ENCODE measurements at places on chromosomes 2 and 18.

- no peak for DNase-seq
Observed at GRCh38 chr18:48133671-48134251, 203.3 kb upstream of the SMAD2 start.

GRCh38 chr2:189382668-189383067 is 58.6 kb upstream of the WDR75 start:
- DNase-seq: no peak

GRCh38 chr18:55097456-55098170 is 138.4 kb upstream of the CCDC68 start:
- no peak for DNase-seq

GRCh38 chr18:77107292-77107691 is 25.3 kb downstream of the MBP start:
- DNase-seq: no peak

DNA sequence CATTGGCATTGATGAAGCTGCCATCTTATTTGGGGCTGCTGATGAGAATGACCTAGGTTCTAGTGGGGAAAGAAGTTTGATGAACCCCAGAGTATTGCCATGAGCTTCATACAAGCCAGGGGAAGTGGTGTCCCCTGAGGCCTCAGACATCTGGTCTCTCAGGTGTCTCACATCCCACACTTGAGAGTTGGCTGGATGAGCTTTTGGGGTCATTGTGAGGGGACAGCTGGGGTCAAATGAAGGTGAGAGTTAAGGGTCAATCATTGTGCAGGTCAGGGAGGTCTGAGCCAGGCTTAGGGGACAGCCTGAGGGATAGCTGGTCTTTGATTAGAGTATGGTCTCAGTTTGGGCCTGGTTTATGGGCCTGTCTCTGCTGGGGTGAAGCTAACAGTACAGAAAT is 336.5 kb downstream of the CYP26B1 start:
- no peak for DNase-seq

DNA sequence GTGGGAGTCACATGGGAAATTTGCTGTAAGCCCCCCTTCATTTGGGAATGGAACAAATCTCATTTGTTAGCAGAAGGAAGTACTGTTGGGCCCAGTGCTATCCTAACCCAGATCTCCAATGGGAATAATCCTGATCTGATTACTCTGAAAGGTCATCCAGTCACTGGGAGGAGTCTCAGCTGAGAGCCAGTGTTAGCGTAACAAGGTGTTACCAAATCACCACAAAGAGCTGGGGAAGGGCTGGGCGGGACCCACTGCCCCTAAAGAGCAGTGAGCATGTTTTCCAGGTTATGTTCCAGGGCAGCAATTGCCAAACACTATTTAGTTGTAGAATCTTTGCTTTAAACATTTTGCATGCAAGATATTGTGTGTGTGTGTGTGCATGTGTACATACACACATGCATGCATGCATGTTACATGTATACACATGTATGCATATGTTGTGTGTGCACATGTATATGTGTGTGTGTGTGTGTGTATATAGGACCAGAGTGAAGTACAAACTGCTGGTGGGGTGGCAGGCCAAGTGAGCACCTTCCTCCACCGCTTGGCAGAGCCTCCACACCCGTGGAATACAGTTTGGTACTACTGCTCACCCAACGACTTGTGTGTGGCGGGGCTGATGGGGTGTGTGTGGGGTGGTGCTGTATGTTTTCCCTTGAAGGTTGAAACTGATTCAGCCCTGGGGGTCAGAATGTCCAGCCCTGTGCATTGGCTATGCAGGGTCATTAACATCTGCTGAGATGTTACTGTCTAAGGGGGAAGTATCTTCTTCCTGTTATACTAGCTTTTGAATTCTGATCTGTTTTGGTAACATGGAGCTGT is 15.2 kb downstream of the INPP5D start:
- no peak for DNase-seq

DNA sequence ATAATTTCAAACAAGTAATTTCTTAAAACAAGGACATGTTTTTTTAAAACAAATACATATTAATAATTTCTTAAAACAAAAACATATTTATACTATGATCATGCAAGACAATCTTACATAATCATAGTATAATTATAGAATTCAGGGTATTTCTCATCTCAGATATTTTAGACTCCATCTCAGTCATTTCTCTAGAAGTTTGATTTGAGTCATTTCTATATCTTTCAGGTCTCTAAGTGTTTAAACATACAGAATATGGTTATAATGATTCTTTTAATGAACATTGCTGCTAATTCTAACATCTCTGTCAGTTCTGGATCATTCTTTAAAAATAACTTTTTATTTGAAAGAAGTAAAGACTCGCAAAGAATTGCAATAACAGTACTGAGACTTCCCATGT is 154.2 kb upstream of the KYNU start:
- no peak for DNase-seq

- no peak for DNase-seq
Observed at GRCh38 chr2:163756588-163756987, 20.8 kb upstream of the FIGN start.

DNA sequence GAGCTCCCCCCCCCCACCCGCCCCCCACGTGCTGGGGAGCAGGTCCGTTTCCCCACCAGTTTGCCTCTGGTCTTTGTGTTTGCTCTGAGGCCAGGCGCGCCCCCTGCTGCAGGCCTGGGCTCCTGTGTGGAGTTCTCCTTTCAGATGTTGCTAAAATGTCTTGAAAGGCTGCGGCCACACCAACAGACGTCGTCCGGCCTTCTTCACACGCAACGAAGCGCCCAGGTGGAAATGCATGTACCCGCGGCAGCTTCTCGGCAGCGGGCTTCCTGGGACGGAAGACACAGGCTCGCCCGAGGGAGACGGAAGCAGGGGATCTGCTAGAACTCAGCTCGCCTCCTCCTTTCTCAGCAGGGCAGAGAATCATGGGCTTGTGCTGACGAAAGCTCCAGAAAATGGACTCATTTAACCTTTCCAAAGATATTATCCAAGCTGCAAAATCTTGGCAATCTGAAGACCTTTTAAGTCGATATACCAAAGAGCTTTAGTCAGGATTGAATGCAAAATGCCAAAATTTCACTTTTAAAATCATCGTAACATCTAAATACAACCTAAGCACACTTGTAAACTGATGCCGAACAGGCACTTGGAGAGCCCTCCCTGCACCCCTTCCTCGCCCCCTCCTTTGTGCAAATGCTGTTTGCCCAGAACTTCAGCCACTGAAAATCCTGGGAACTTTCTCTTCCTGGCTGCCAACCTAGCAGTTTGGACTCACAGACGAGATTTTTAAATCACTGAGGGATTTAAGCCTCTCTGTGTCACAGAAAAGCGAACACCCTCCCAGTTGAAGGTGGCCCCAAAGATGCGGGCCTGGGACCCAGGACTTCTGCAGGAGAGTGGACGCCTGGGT is 125.5 kb upstream of the ZNF516 start:
- peak; percentile 38 for DNase-seq

DNA sequence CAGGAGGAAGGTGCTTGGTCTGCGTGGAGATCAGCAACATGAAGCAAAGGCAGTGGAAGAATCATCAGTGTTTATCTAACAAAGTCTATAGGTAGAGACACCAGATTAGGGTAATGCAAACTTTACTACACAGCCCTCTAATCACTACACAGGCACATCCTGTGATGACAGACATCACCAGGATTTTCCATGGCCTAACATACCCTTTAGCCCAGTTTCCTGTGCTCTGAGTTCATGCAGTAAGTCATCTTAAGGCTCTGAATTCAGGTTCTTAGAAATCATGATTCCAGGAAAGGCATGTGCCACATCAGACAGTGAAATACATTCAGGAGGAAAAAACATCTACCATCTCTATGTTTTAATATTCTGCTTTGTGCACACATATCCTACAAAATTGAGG is 708.5 kb upstream of the SLC8A1 start:
- no peak for DNase-seq

- DNase-seq: no peak
Observed at GRCh38 chr2:40256649-40257048, 195.2 kb downstream of the SLC8A1 start.

GRCh38 chr18:54802686-54803395 is 25.4 kb upstream of the RAB27B start:
- DNase-seq: no peak

DNA sequence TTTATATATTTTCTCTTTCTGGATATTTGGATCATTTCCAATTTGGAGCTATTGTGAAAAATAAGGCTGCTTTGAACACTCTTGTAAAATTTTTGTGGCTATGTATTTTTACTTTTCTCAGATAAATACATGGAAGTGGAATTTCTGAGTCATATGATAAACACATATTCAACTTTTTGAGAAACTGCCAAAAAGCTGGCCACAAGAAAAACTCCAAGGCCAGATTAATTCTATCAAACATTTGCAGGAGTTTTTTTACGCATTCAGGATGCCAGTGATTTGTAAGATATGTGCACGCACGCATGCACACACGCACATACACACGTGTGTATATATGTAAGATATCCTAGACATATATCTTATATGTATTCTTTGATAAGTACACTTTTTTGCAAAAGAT is 477.5 kb upstream of the SPHKAP start:
- no peak for DNase-seq

DNA sequence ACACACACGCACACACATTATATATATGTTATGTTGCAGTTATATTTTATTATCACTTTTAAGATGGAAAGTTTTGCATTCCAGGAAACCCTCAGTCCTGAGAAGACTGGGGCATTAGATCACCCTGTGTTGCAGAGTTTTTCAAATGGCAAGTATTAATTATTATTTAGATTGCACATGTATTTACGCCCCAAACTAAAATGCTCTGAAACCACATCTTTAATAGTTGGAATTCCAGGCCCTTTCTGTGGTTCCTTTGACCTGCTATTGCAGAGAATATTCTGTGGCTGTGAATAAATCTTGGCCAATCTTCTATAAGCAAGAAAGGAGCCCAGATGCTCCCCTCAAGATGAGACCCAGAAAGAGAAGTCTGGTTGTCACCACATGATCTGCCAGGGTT is 427.0 kb upstream of the TNP1 start:
- no peak for DNase-seq

DNA sequence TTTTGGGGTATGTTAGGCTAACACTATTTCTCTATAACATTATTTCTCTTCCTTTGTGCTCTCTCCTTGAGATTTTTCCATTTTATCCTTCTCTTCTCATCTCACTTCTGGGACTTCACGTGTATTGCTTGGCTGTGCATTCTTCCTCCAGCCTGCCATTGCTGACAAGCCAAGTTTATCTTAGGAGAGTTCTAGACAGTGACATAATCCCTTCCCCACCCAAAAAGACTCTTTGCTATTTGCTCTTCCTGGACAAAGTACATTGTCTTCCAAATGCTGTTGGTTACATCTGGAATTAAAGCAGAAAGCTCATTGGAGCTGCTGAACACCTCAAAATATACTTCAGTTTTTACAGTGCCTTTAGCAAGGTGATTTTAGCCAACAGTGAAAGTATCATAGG is 8.9 kb downstream of the TSPYL6 start:
- DNase-seq: no peak

DNA sequence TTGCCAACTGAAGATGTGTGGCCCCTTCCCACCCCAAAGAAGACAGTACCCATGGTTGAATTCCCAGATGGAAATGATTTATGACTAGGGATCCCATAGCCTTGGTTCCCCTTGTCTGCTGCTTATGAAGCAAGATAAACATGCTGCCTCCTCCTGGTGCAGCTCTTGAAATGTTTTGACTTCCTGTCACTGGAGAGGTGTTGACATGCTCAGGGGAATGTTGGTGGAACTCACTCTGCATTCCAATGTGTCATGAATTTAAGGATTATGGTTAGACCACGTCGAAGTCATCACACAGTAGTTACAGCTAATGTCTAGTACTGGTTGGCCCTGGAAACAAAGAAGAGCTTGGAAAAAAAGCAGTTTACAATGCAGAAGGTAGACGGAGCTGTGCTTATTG is 69.0 kb upstream of the FAM110C start:
- no peak for DNase-seq

DNA sequence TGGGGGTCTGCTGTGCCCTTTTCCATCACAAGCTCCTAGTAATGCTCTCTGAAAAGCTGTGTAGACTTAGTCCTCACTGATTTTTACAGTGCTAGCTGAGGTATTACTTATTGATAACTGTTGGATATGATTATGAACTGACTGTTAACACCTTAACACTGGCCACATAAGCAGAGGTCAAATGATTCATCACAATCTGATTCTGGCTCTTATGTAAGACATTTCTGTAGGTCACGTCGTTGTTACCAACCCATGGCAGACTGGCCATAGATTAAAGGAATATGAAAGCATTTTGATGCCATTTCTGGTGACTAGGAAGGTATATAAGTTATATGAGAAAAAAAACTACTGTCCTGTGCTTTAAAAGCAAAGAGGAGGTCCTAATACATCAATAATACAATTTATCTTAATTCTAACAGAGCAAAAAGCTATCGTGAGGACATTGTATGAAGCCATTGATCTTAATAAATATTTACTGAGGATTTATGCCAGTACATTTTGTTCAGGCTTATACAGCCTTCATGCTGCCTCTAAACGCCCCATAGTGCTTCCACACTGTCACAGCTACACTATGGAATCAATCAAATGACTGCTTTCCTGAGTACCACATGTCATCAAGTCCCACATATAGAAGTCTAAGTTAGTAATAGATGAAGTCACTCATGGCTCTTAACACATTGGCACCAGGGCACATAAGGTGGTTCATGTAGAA is 6.9 kb upstream of the RND3 start:
- no peak for DNase-seq

DNA sequence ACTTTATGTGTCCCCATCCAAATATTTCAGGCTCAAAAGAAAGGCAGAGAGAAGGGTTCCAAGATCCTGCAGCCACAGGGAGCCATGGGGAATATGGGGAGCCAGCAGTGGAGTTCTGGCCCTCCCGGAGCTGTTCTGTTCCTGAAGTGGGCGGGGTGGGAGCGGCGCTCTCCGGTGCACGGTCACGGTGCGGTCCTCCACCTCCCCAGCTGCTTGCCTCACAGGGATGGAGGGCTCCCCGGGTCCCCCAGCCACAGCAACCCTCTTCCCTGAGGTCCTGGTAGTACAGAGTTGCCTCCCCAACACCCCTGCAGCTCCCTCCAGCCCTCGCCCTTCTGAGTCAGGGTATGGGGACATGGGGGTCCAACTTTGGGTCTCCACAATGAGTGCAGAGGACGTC is 26.2 kb upstream of the SNED1 start:
- no peak for DNase-seq

- no peak for DNase-seq
Observed at GRCh38 chr2:162473-163382, 101.1 kb downstream of the SH3YL1 start.

DNA sequence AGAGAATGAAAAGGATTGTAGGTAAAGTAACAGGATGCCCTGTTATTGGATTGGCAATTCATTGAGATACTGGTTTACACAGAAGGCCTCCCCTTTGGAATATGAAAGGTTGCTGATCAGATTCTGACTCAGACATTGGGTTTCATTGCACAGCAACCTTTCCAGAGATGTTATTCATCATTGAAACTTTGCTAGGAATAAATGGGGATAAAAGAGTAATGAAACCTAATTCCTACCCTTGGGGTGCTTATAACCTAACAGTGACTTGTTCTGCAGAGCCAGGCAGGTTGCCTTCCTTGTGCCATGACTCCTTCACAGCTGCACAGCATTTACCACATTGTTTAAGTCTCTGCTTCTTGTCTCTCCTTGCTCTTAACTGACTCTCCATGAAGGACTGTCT is 5.0 kb downstream of the NAB1 start:
- no peak for DNase-seq

- DNase-seq: no peak
Observed at GRCh38 chr18:45876161-45876560, 50.7 kb downstream of the SIGLEC15 start.
